ENCODE measurements at places on chromosomes 4 and X. TPM values are rescaled to one million over a fixed set of nuclear protein-coding genes. Genes with fewer than 3 reads are reported as not detected.

HTN1 gene
- not detected for total RNA-seq

KIF4A gene
- not detected for total RNA-seq

HEPH gene
- not detected for total RNA-seq

DNA sequence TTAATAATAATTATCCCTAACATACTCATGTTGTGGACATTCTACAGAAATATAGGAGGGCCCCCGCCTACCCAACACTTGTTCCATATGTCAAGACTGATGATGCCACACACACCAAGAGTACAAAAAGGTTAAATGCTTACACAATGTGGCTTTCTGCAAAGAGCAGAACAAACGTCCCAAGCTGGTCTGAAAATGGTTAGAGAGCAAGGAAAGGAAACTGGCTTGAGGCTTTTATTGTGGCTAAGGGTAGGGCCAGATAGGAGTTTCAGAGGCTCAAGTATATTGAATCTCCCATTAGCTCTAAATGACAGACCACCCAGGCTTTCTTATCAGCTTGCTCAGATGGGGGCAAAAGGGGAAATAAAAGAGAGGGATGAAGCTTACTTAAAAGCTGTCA is 134.1 kb upstream of the C1QTNF7 start:
- no peak for DNase-seq

GRCh38 chr4:147518086-147518485 is 37.2 kb downstream of the EDNRA start:
- DNase-seq: no peak

GRCh38 chrX:71095555-71095980 is at the start of gene FOXO4:
TSS of gene FOXO4 (plus strand) at chrX:71095851. CDS start at chrX:71096529, 678 bp downstream.
- DNase-seq: peak; percentile 91

GRCh38 chr4:124386163-124386562 is 326.4 kb downstream of the ANKRD50 start:
- no peak for DNase-seq

DNA sequence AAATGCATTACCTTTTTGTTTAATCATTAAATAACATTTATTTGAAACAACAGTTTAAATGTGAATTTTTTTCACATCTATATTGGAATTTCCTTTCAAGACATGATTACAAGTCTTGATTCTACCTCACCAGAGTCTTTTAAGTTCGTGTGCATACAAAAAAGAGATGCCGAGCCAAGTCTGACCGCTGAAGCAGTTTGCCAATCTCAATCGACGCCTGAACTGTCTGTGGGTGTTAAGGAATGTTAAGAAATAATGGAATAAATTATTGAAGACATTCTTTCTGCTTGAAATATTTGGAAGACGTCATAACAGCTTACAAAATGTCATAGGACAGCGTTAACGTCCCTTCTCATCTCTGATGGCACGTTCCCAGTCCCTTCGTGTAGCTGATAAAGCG is 27.9 kb upstream of the TNIP3 start:
- no peak for DNase-seq

DNA sequence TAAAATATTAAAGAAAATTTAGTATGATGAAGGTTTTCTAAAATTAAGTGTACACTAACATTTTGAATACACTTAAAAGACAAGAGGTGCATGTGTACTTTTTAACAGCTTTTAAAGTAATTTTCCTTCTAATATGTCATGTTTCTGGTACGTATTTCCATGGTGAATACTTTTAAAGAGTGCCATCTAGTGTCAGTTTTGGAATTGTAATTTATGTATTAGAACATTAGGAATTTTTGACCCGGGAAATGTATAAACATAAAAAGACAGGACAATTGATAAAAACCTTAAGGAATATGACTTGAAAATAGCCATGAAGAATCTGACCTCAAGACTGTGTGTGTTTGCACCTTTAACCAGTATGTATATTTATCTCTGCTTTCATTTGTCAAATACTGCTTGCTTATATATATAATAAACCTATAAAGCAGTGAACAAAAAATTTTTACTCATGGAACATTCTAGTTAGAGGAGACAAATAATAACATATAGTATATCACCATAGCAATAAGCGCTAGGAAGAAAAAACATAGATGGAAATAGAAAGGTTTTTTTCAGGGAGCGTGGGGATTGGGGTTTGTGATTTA is 7.2 kb downstream of the GSTCD start:
- no peak for DNase-seq

GRCh38 chr4:37998226-37998625 is 38.0 kb downstream of the PTTG2 start:
- DNase-seq: no peak

Data from CD8-positive, alpha-beta T cell (primary cell).